Activated T-cell treated with anti-CD3 and anti-CD28 coated beads for 4 hours (primary cell): ENCODE measurements at places on chromosomes 3 and 15.

DNA sequence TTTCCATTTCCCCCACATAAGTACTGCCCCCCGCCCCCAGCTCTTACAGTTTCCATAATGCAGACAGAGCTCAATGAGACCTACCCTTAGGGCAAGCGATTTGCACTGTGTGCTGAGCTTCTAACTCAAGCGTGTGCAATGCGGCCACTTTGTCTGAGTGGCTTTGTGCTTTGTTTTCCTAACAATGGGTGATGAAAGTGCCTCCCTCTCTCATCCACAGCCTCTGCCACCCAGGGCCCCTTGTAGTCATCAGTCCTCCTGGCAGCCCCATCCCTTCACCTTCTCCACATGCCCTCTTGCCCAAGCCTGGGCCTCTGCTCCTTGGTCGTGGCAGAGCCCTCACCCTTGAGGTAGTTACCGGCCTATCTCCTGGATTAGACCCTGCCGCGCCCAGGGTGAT lies 17.2 kb downstream of the DAPK2 start:
- DNase-seq: no peak

GRCh38 chr3:4474683-4475490 lies 7.8 kb upstream of the SUMF1 start:
- DNase-seq: no peak

GRCh38 chr3:106347350-106347749 lies 478.5 kb upstream of the CBLB start:
- DNase-seq: no peak

DNA sequence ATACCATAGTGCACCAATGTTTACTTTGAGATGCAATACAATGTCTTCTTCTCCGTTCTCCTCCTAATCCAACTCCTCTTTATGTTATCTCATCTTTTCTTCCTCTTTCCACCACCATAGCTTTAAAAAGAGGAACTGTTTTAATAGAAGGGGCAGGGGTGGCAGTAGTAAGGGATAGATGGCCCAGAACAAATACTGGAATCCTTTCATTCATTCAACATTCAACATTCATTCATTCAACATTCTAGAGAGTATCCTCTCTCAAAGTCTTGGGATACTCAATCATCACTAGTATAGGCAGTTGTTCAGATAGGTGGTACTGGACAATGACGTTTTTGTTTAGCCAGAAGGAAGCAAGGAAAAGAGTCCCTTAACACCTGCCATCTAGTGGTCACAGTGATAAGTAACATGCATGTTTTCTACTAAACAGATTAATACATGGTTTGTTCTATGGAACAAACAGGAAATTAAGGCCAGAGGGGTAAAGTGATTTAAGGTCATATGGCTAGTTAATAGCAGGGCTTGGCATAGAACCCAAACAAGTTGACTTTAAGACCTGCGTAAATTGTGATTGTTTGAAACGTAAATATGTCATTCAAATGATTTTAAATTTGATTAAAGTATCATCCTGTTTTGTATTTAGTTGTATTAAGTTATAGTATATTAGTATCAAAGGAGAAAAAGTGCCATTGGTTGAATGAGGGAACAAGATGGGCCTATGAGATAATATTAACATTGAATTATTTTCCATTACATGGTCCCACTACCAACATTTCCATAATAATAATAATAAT lies 26.9 kb upstream of the EHHADH start:
- no peak for DNase-seq

DNA sequence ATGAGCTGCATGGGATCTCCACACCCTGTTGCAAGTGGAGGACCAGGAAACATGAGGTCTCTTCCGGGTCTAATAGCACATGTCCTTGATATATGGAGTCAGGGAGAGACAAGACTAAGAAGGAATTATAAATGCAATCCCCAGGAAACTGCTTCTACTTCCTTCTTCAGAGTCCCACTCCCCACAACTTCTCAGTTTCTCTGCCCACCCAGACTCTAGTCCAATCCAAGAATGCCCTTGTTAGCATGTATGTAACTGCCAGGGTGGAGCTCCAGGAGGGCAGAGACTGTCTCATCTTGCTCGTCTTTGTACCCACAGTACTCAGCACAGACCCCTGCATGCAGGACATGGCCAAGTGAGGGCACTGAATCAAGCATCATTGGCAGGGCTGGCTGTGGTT lies 8.3 kb downstream of the DAPK2 start:
- DNase-seq: no peak

- no peak for DNase-seq
Measured at GRCh38 chr3:185807445-185808068, 17.3 kb downstream of the IGF2BP2 start.
